ENCODE measurements at places on chromosomes 13 and 19.

GRCh38 chr13:100644371-100644770 is 30.2 kb downstream of the TMTC4 start:
- no peak for DNase-seq

DNA sequence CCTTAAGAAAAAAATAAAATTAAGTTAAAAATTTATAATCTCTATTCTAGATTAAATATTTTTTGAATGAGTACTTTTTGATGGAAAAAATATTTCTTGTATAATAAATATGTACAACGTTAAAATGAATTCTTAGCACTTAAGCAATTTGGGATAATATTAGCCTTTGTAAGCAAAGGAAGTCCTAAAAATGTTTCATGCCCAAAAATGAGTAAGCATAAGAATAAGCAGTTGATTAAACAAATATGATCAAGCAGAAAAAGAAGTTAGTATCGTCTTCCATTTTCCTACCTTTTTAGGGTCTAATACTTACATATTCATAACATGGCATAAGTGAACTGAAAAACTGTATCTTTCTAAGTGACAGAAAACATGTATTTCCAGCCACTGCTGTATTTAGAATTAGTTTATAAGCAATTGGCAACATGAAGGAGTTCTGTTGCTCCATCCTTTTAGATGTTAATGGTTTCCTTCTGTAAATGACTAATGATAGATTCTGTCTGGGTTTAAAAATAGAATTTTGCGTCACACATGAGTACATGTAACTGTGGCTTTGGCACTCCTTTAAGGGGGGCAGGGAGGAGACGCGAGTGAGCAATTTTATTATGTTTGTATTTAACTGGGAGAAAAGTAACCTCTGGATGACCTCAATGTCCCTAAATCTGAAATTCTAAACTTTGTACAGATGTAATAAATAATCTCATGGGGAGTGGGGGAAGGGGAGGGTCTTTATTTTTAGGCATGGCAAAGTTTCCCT is 237.4 kb downstream of the RGCC start:
- DNase-seq, result peak; percentile 3

- no peak for DNase-seq
Measured at GRCh38 chr13:21338639-21339278, 120.3 kb downstream of the ZDHHC20 start.

DNA sequence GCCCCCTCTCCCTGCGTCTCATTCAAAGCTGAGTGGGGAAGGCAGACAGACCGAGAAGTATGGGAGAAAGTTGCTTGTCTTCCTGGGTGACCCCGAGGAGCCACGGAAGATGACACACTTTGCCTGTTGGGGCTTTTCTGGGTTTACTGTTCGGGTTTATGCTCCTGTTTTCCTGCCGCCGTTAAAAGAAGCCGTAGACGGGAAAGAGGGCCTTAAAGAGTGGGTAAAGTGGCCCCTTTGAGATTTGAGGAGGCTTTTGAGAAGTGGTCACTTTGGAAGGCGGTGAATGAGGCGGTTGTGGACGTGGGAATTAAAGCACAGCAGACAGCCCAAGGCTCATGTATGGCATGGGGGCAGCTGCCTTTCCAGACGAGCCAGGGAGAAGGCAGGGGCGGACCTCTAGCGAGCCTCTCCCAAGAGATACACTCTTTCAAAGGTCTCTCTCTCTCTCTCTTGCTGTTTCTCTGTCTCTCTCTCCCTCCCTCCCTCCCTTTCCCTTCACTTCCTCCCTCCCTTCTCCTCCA is 493 bp upstream of the LHFPL6 start:
- no peak for DNase-seq

- no peak for DNase-seq
Measured at GRCh38 chr19:41401483-41401882, 3.9 kb downstream of the BCKDHA start.

DNA sequence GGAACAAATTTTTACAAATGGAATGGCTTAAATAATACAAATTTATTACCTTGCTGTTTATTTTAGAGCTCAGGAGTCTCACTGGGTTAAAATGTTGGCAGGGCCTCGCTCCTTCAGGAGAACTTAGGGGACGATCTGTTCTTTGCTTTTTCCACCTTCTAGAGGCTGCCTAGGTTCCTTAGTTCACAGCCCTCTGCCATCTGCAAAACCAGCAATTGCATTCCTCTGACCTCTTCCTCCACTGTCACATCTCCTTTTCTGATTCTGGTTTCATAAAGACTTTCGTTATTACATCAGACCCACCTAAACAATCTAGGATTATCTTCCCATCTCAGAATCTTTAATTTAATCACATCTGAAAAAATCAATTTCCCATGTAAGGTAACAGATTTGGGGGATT is 249.6 kb upstream of the SPRY2 start:
- no peak for DNase-seq

DNA sequence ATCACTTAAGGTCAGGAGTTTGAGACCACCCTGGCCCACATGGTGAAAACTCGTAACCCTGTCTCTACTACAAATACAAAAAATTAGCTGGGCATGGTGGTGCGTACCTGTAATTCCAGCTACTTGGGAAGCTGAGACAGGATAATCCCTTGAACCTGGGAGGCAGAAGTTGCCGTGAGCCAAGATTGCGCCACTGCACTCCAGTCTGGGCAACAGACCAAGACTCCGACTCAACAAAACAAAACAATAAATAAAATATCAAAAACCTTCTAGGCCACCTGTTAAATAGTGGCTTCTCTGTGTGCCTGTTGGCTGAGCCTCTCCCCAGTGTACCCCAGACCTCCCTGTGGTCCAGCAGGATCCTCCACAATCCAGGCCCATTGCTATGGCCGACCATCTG is 3.3 kb upstream of the PSMD8 start:
- no peak for DNase-seq

DNA sequence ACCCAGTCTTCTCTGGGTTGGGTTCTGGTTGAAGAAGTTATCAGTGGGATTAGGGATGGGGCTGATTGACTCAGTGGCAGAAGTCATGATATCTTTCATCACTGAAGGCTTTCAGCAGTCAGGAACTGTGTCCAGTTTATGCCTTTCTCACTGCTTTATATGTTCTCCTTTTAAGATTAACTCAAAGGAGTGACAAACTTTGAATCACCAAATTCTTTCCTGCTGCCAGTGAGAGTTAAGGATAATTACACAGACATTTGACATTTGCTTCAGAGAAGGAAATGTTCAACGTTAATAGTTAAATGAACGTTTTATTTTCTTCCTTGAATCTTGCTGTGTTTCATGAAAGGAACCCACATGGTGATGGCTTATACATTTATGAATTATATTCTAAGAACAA is 41.0 kb upstream of the CNMD start:
- no peak for DNase-seq

DNA sequence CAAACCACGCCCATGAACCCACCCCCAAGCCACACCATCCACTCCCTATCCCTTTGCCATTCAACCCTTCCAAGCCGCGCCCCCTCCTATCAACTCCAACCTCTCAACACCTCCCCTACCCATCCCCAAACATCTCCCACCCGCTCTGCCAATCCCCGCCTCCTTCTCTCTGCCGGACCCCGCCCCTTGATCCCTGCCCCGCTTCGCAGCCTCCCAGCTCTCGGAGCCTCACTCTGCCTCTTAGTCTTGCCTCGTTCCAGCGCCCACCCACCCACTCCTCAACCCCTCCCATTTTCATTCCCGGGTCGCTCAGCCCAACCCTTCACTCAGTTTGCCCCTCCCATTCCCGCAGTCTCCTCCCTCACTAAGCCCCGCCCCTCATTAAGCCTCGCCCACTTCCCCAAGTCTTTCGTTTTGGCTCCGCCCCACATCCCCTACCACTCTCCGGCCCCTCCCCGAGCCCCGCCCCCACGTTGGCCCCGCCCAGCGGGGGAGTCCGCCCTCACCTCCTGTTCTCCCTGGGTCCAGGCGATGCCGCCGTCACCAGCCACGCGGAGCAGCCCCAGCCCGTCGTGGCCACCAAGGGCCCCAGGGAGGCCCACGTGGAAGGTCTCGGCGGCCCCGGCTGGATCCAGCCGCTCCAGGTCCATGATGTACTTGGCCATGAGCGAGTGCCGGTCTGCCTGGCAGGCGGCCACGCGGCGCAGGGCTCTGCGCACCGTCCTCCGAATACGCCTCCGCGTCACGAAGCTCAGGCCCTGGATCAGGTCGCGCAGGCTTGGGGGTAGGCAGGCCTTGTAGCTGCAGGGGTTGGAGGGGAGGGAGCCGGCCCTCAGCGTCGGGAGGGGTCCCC is 5.7 kb downstream of the JAK3 start:
- DNase-seq, result no peak

All from naive B cell (primary cell).